ENCODE measurements at places on chromosomes 13 and 19.

GRCh38 chr13:23865026-23865425, 24.2 kb downstream of the MIPEP start:
- no peak for DNase-seq

DNA sequence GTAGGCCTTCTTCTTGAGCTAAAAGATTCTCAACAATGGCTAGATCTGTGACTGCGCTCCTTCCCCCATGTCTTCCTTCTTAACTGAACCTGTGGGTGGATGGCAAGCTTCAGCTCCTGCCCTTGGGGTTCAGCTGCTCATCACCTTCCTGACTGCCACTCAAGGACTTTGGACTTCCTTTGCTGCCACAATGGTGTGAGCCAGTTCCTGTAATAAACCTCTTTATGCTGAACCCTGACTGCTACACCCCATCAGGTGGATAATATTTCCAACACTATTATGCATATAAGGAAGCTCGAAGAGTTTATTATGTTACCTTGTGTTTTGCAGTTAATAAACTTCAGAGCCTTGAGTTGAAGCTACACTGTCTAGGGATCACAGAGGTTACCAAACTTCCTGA, 208.9 kb upstream of the SLC10A2 start:
- no peak for DNase-seq

GRCh38 chr13:28849441-28849840, 29.3 kb downstream of the MTUS2 start:
- DNase-seq, result no peak

- DNase-seq, result no peak
Measured at GRCh38 chr13:82565201-82565600, 1317.1 kb downstream of the SLITRK1 start.

DNA sequence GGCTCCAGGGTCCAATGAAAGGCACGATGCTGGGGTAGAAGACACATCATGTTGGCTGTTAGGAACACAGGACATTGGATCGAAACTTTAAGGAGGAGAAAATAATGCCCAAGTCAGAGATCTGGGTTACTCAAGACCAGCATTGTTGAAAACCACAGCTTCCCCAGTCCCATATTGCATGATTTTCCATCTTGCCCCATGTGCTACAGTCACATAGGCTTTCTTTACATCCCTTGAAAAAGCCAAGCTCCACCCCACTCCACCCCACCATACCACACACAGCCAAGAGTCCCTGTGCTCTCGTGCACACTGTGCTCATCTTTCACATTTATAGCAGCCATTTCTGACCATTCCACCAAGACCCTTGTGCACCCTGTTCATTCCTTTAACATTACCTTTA, 636.2 kb downstream of the DIAPH3 start:
- DNase-seq, result no peak

- DNase-seq, result no peak
Measured at GRCh38 chr19:43078311-43078710, 4.2 kb downstream of the PSG2 start.

DNA sequence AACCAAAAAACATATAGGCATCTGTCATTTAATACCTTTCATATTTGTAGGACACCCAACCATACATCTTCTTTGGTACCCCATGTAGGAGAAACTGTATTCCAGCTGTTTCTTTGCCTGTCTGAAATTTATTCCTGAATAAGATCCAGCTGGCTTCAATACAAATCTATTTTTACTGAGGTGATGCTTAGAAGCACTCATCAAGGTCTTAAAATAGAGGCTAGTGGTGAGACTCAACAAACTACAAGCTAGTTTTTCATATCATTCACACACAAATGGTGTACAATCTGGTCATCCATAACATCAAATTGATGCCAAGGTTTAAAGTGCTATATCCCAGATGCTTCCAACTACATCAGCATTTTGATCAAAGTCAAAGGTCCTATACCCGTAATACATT, 1071.3 kb upstream of the MIR17HG start:
- no peak for DNase-seq

- DNase-seq, result no peak
Measured at GRCh38 chr19:17311455-17312188, 2.3 kb downstream of the DDA1 start.

- DNase-seq, result no peak
Measured at GRCh38 chr13:84126671-84127171, 244.4 kb upstream of the SLITRK1 start.

DNA sequence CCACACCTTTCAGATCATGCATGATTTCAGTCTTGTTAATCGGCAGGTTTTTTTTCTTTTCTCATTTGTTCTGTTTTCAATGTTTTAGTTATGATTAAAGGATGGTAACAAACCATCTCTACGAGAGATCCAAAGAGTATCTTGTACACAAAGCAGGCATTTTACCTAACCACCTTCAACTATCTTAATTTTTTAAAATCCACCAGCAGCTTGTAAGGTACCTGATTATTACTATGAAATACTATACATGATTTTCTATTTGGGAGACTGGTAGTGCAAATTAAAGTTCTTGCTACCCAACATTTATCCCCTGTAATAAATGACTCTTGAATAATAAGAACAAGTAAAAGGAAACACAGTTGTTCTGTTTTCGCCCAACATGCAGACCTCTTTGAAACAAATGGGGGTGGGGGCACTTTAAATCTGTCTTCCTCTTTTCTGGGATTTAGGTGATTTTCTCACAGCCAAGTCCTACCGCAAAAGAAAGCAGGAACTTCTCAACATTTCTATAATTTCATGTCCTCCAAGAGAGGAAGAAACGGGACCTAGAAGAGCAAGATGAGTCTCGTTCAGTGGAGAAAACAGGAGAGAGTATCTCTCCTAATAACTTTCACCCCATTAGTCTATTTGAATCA, 3.6 kb downstream of the POU4F1 start:
- DNase-seq, result no peak

Measured in T47D (cell line).